ENCODE measurements at places on chromosomes 11 and 22. TPM values are rescaled to one million over a fixed set of nuclear protein-coding genes. Genes with fewer than 3 reads are reported as not detected.

The FGF3 gene
- not detected for total RNA-seq

The KDM4D gene
- total RNA-seq: 1.0 TPM

The MRGPRX3 gene
- total RNA-seq: not detected

The SHANK2 gene
- total RNA-seq: 3.2 TPM

The RBMXL2 gene
- total RNA-seq: not detected
